ENCODE measurements at places on chromosomes 1 and 21.

DNA sequence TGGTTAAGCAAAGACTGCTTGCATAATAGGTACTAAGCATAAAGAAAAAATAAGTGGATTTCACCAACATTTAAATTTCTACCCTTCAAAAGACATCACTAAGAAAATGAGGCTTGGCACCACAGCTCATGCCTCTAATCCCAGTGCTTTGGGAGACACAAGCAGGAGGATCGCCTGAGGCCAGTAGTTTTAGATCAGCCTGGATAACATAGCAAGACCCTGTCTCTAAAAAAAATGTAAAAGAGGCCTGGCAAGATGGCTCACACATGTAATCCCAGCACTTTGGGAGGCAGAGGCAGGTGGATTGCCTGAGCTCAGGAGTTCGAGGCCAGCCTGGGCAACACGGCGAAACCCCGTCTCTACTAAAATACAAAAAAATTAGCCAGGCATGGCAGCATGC, 73.0 kb downstream of the PIGK start:
- DNase-seq: no peak

DNA sequence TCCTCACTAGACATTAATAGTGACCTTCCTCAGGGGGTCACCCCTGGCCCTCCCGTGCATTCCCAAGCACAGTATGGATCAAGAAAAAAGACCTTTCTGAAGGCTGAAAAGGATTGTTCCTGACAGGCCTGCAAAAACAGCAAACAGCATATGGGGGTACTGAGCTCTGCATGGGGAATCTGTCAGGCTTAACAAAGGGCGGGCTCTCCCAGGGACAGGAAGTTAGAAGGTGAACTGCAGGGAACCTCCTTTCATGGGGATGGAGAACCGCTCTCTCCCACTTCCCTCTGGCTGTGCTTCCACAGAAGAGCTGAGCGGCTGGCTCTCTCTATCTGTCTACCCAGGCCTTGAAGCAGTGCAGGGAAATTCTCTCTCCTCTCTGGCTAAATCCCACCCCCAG, 91.7 kb downstream of the DTL start:
- DNase-seq: no peak

DNA sequence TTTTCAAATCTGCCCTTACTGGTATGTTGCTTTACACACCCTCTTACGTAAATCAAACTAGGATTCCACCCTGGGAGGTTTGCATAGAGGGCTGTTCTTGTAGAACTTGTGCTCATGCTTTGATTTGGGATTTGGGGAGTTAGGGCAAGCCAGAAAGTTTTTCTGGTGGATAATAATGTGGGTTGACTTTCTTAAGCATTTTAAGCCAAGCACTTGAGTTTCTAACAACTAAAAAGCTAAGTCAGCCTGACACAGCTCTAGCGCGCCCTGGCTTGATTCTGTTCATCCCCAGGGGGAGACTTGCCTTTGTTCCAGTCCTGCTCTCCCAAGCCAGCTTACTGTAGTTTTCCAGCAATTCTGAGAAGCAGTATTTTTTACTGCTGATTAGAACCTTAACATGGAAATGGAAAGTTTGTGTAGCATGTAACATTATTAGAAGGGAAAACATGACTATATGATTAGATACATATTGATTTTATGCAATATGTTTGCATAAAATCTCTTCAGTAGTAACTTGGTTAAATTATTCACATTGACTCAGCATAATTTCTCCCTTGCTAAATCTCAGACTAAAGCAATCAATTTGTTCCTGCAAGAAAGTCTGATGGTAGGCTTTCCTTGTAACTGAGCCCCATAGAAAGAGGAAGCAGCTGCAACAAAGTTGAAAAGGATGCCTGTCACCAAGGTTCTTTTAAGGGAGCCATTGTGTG, 11.0 kb upstream of the PGD start:
- DNase-seq: no peak

DNA sequence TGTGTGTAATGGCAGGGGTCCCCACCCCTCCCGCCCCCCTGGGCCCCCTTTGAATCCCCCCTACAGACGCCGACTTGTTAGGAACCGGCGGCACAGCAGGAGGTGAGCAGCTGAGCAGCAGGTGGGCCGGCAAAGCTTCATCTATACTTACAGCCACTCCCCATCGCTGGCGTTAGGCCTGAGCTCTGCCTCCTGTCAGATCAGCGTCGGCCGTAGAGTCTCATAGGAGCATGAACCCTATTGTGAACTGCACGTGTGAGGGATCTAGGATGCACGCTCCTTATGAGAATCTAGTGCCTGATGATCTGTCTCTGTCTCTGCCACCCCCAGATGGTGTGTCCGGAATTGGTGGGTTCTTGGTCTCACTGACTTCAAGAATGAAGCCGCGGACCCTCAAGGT, 14.9 kb upstream of the VPS26C start:
- no peak for DNase-seq

GRCh38 chr21:28636752-28637691, 355.7 kb downstream of the LTN1 start:
- DNase-seq: no peak

- DNase-seq: no peak
Measured at GRCh38 chr1:212454741-212455140, 22.0 kb downstream of the NENF start.

- DNase-seq: no peak
Measured at GRCh38 chr1:203477748-203478147, 2.1 kb downstream of the PRELP start.

- no peak for DNase-seq
Measured at GRCh38 chr1:201941420-201942128, 4.8 kb downstream of the LMOD1 start.

DNA sequence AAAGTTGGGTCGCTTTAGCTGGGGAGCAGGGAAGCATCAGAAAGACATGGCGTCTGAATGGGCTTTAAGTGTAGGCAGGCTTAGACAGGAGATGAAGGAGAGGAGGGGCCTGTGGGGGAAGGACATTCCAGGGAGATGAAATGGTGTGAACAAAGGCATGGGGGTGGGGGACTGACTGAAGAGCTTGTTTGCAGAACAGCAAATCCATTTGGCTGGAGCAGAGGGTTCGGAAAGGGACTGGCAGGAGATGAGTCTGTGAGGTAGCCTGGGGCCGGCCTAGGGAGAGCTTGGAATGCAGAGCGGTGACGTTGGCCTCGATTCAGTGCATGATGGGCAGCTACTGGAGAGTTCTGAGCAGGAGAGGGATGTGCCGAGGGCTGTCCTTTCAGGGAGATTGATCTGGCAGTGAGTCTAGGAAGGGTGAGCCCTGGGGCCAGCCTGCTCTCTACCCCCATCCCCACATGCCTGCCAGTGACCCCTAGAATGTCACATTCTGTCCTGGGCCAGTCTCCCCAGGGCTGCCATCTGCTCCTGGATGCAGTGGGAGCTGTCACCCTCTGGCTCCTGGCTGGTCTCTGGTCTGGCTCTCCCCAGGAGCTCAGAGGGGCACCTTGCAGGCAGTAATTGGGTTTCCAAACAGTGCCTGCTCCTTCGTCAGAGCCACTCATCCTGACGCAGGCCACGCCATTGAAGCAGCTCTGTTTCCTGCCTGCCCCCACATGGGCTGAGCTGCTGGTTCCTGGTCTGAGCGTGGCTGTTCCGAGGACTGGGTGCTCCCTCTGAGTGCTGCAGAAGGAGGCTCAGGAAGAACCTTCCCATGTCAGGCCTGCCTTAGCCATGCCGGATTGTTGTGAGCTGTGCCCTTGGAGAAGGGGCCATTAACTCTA, 22.3 kb upstream of the TMEM222 start:
- DNase-seq: no peak

GRCh38 chr1:31497601-31498000, 78.7 kb upstream of the TINAGL1 start:
- DNase-seq: no peak

GRCh38 chr1:89781494-89782126, 39.2 kb upstream of the LRRC8D start:
- peak; percentile 66 for DNase-seq

DNA sequence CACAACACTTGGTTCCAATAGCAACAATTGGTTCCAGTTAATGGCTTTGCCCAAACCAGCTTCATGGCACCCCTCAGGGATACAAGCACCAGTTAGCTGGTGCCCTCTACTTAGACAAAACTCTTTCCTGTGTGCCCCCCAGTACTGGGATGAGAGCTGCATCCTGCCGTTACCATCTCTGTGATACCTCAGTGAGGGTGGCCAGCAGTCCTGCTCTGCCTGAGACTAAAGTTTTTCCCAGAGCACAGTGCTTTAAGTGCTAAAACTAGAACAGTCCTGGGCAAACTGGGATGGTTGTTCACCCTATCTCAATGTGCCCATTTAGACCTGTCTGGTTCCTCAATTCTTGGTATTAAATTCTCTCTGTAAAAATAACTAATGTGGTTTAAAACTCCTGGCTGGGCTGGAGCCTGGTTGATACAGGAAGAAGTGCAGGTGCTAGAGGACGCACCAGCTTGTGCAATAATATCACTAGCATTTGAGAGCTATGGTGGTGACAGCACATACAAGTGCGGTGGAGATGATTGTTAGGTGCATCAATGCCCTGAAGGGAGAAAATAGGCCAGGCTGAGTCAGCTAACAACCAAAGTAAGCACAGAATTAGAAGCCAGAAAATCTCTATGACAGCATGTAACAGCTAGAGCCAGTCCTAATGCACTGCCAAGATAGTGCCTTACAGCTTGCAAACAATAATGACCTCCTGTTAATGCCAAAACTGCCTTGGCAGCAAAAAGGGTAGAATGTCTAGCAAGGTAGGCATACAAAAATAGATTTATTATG, 179.8 kb upstream of the GALNT2 start:
- DNase-seq: no peak

GRCh38 chr1:204565617-204566582, 49.7 kb downstream of the MDM4 start:
- peak; percentile 10 for DNase-seq

GRCh38 chr1:157509546-157510232, 42.6 kb downstream of the FCRL5 start:
- DNase-seq: no peak

DNA sequence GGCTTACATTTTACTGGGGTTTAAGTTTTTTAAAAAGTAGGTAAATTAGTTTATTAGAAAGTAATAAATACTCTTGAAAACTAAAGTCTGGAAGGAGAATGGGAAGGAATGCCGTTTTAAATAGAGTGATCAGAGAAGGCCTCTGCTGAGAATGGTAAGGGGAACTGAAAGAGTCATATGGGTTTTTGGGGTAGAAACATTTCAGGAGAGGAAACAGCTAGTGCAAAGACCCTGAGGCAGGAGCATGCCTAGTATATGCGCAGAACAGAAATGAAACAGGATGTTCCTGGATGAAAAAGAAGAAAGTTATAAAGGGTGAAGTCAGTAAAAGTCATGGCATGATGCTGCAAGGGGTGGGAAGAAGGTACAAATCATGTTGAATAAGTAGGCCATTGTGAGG, 38.9 kb downstream of the ZC3H11B start:
- DNase-seq: no peak

DNA sequence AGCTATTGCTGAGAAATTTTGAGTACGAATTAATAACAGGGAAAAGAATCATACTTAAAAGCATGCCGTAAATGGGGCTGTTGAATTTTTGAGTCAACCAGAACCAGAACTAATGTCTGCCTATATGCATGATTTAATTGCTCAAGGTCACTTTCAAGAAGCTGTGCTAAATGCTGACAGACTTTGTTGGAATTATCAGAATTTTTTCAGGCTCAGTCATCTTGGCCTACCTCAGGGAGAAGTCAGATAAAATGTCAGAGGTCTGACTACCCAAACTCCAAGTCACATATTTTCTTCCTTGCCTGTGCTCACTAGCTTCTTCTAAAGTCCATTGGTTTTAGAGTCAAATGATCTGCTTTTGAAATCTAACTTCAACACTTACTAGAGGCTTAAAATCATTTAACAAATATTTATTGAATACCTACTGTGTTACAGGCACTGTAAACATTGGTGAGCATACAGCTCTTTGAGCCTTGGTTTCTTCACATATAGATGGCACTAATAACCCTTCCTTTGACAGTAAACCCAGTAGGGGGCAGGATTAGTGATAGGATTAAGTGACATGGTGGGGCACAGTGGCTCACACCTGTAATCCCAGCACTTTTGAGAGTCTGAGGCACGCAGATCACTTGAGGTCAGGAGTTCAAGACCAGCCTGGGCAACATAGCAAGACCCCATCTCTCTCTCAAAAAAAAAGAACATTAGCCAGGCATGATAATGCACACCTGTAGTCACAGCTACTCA, 121.2 kb upstream of the SLC44A3 start:
- DNase-seq: no peak

DNA sequence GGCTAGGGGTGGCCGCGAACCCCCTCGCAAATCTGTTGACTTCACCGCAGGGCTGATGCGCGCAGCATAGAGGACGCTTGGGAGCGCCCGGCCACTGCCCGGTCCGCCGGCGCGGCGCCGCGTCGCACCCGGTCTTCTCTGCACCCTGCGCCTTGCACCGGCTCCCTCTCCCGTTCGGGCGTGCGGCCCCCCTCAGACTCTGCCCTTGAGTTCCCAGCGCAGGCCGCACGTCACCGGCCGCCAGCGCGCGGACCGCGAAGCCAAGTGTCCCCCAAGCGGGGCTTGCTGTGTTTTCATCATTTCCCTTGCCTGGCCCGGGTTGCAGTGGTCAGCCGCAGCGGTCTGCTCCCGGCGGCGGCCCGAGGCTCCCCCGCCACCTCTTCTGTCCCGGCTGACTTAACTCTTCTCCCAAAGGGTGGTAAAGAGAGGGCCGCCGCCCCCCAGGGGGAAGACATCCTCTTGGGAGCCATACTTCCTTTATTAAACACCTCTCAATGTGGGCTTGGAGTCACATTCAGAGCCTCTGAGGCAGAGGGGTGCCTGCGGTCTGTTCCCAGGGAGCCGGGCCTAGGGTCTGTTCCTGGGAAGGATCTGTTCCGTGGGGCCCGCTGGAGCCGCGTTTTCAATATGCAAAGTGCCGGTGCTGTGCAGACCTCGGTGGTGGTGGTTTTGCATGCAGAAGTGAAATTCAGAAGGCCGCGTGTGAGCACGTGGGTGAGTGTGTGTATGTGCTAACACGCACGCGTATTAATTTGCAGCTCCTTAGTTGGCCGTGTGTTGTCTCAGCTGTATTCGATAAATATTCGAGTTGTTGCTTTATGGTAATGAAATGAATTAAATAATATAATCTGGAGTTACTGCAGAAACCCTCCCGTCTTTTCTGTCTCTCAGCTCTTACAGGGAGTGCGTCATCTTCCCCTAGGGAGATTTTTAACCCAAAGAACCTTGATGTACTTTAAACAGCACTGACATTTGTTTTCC, 17.6 kb downstream of the PBX1 start:
- DNase-seq: no peak

- no peak for DNase-seq
Measured at GRCh38 chr21:36325373-36326010, 5.5 kb downstream of the MORC3 start.

DNA sequence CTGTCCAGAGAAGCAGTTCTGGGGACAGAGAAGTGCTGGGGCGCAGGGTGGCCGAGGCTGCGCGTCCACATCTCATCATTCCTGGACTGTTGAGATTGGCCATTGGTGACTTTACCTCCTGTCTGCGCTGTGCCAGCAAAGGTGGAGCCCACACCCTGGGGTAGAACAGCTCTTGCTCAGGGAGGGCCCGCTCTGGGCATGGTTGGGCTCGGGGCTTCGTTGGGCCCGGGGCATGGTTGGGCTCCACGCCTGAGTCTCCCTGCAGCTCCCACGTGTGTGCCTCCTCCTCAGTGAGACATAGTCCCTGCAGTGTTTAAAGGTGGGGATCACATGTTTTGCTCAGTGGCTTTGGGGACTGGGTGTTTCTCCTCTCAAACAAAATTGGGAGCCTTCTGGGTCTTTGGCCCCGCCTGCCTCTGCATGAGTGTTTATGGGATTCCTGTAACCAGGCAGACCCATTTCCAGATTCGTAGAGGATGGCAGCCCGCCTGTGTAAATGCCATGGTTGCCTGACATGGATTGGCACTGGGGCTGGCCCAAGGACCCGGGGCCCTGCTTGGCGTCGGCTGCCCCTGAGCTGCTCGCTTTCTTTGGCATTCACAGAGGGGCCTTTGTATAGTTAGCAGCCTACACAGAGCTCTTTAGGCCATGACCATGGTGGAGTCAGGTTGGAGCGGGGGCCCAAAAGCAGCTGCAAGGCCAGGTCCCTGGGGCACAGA, 104.6 kb downstream of the TLR5 start:
- no peak for DNase-seq
